Cardiac muscle cell (in vitro differentiated cells and primary cell): ENCODE measurements at places on chromosomes 7 and 10. TPM values are rescaled to one million over a fixed set of nuclear protein-coding genes. Genes with fewer than 3 reads are reported as not detected.
A peak's percentile ranks its signal among the peaks of the same experiment; 100 is the strongest.

DNA sequence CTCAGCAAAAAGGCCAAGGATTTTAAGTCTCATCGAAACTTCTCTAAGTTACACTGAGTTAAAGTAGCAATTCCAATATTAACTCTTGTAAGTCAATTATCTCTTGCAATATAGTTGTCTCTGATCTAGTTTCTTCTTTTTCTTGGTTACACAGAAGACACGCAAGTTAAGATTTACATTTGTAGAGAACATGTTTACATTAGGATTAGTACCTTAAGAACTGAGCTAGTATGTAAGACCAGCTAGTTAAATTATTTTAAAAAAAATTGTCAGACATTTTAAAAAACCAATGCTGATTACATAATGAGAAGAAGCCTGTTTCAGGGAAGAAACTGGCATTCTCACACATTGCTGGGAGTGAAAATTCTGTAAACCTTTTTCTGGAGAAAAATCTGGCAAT, 31.4 kb downstream of the FRA10AC1 start:
- H3K27me3 ChIP-seq = no peaks in the 10 kb centered on the region
- DNase-seq = no peak
- H3K36me3 ChIP-seq = peaks cover 69% of the 10 kb centered on the region
- no peak overlapping the region for H3K27ac ChIP-seq
- no peaks in the 10 kb centered on the region for H3K4me1 ChIP-seq

GRCh38 chr10:101545898-101546297, 42.2 kb downstream of the POLL start:
- no peak for DNase-seq
- H3K27ac ChIP-seq = no peak overlapping the region
- H3K36me3 ChIP-seq = no peaks in the 10 kb centered on the region
- no peaks in the 10 kb centered on the region for H3K27me3 ChIP-seq
- H3K4me3 ChIP-seq = no peak overlapping the region

DNA sequence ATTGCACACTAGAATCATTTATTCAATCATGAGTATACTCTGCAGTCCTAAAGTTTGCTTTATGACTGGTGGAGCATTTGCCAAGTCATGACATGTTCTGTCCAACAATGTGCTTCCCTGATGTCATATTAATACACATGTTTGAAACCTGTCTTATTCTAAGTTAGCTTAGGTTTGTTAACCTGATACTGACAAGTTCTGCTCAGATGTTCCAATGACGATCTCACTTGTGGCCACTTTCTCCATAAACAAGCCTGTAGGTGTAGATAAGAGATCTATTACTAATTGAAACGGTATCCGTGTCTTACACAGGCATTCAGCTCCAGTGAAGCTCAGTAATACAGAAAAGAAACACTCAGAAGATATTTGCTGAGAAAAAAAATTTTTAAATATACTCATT, 64.9 kb downstream of the GPR37 start:
- no peaks in the 10 kb centered on the region for H3K36me3 ChIP-seq
- DNase-seq = no peak
- H3K4me1 ChIP-seq = no peaks in the 10 kb centered on the region
- H3K4me3 ChIP-seq = no peak overlapping the region
- no peak overlapping the region for H3K27ac ChIP-seq

GRCh38 chr7:24384362-24385030, 100.5 kb downstream of the NPY start:
- no peak overlapping the region for H3K27ac ChIP-seq
- no peak for DNase-seq
- H3K27me3 ChIP-seq = no peaks in the 10 kb centered on the region
- H3K36me3 ChIP-seq = no peaks in the 10 kb centered on the region
- no peak overlapping the region for H3K4me3 ChIP-seq
- H3K4me1 ChIP-seq = peaks cover 7% of the 10 kb centered on the region

DNA sequence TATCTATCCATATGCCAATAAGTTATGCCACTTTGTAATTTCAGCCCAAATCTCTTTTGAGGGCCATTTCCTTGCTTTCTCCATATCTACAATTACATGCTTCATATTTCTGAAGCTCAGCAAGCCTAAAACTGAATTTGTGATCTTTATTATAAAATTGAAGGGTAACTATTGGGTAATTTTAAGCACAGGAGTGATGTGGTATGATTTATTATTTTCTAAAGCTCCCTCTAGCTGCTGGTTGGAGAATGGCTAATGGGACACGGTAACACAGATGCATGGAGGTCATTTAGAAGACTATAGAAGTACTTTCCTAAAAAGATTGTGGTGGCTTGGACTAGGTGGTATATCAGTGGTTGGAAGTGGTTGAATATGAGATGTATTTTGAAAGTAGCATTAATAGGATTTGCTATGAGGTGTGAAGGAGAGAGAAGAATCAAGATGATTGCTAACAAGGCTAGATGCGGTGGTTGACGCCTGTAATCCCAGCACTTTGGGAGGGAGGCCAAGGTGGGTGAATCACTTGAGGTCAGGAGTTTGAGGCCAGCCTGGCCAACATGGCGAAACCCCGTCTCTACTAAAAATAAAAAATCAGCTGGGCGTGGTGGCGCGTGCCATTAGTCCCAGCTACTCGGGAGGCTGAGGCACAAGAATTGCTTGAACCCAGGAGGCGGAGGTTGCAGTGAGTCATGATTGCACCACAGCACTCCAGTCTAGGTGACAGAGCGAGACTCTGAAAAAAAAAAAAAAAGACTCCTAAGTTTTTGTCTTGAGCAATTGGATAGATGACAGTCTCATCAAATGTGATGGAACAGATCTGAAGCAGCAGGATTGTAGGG, 13.9 kb downstream of the KLHDC10 start:
- H3K27ac ChIP-seq = no peak overlapping the region
- H3K4me1 ChIP-seq = no peaks in the 10 kb centered on the region
- DNase-seq = no peak
- no peaks in the 10 kb centered on the region for H3K36me3 ChIP-seq
- no peak overlapping the region for H3K4me3 ChIP-seq
- H3K27me3 ChIP-seq = no peaks in the 10 kb centered on the region

GRCh38 chr7:76318488-76319353, 16.2 kb downstream of the HSPB1 start:
- peak overlapping the region; percentile 50 for H3K4me3 ChIP-seq
- peak; percentile 56 for DNase-seq
- no peaks in the 10 kb centered on the region for H3K36me3 ChIP-seq
- no peaks in the 10 kb centered on the region for H3K27me3 ChIP-seq

DNA sequence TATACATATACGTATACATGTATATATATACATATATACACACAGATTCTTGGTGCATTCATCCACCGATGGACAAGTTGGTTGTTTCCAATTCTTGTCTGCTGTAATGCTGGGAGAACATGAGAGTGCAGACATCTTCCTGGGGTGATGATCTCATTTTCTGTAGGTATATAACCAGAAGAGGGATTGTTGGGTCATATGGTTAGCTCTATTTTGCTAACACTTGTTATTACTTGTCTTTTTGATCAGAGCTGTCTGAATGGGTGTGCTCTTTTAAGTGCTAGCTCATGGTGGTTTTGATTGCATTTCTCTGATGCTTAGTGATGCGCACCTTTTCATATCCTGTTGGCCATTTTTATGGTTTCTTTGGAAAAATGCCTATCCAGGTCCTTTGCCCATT, 106.4 kb downstream of the TAX1BP1 start:
- H3K4me3 ChIP-seq = no peak overlapping the region
- H3K27ac ChIP-seq = no peak overlapping the region
- no peaks in the 10 kb centered on the region for H3K4me1 ChIP-seq
- H3K27me3 ChIP-seq = no peaks in the 10 kb centered on the region

- no peak for DNase-seq
- no peaks in the 10 kb centered on the region for H3K4me1 ChIP-seq
- no peaks in the 10 kb centered on the region for H3K36me3 ChIP-seq
- H3K27me3 ChIP-seq = no peaks in the 10 kb centered on the region
Measured at GRCh38 chr10:96034625-96035024, 8.8 kb upstream of the CCNJ start.

DNA sequence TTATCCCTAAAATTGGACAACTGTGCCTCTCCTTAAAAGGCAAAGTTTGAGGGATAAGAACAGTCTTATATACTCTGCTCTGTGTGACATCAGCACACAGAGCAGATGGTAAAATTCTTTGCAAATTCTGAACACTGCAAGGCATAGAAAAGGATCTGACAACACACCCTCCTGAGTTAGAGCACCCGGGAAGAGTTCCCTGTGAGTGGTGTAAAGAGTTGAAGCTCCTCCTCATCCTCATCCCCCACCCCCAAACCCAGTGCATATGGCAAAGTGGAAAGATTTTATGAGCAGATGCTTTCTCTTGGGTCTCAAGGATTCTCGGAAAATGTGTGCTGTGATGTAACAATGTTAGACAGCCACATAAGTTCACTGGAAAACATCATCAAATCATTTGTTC, 40.0 kb upstream of the DGKI start:
- no peak for DNase-seq
- H3K36me3 ChIP-seq = peaks cover 25% of the 10 kb centered on the region
- H3K4me1 ChIP-seq = peaks cover 21% of the 10 kb centered on the region

GRCh38 chr10:108849688-108850087, 1073.6 kb downstream of the XPNPEP1 start:
- no peaks in the 10 kb centered on the region for H3K27me3 ChIP-seq
- no peaks in the 10 kb centered on the region for H3K36me3 ChIP-seq
- DNase-seq = no peak
- H3K4me3 ChIP-seq = no peak overlapping the region
- no peaks in the 10 kb centered on the region for H3K4me1 ChIP-seq
- no peak overlapping the region for H3K27ac ChIP-seq

DNA sequence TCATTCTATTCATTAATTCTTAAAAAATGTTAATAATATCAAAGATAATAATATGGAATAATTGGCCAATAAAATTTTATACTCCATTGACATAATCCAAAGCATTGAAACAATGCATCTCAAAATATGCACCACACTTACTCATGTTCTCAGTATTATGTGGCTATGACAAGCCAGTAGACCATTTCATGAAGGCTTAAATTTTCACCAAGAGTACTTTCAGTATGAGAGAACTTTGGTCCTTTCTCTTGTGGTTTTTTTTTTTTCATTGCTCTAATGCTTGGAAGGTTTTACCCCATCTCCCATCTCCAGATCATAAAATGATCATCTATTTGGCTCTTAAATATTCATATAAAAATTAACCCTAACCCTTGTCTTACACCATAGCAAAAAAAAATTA, 45.5 kb upstream of the TMEM140 start:
- no peak overlapping the region for H3K4me3 ChIP-seq
- H3K36me3 ChIP-seq = no peaks in the 10 kb centered on the region
- no peaks in the 10 kb centered on the region for H3K4me1 ChIP-seq

DNA sequence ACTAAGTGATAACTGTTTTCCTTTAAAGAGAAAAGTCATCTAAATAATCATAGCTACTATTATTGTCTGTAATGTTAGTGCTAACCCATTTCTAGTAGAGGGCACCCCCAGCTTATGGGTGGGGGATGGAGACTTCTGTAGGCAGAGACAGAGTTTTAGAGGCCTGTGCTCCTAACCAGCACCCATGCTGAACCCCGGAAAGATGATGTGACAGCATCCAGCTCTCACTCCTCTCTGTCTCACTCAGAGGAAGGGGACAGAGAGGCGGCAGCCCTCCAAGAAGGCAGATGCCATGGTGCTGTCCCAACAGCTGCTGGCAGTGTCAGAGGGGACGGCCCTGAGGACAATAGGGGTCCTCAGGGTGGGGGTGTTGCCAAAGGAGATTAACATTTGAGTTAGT, 74.4 kb upstream of the PRLHR start:
- no peak overlapping the region for H3K4me3 ChIP-seq
- H3K4me1 ChIP-seq = no peaks in the 10 kb centered on the region
- H3K27ac ChIP-seq = no peak overlapping the region

- DNase-seq = peak; percentile 93
- H3K27me3 ChIP-seq = no peaks in the 10 kb centered on the region
- H3K4me3 ChIP-seq = no peak overlapping the region
- H3K4me1 ChIP-seq = no peaks in the 10 kb centered on the region
Measured at GRCh38 chr7:94190599-94191061, 186.5 kb upstream of the BET1 start.

GRCh38 chr7:98216941-98217622, 5.8 kb downstream of the BHLHA15 start:
- no peaks in the 10 kb centered on the region for H3K4me1 ChIP-seq
- DNase-seq = no peak
- H3K36me3 ChIP-seq = no peaks in the 10 kb centered on the region
- H3K4me3 ChIP-seq = no peak overlapping the region
- H3K27me3 ChIP-seq = no peaks in the 10 kb centered on the region
- H3K27ac ChIP-seq = no peak overlapping the region

GRCh38 chr7:146479040-146479439, 362.4 kb downstream of the CNTNAP2 start:
- H3K27ac ChIP-seq = no peak overlapping the region
- H3K4me1 ChIP-seq = no peaks in the 10 kb centered on the region
- H3K36me3 ChIP-seq = no peaks in the 10 kb centered on the region
- H3K27me3 ChIP-seq = no peaks in the 10 kb centered on the region

GRCh38 chr7:8809320-8809719, 375.9 kb downstream of the NXPH1 start:
- H3K4me3 ChIP-seq = no peak overlapping the region
- H3K27me3 ChIP-seq = no peaks in the 10 kb centered on the region
- H3K36me3 ChIP-seq = no peaks in the 10 kb centered on the region

GRCh38 chr10:92222603-92223262, 68.1 kb downstream of the CPEB3 start:
- no peak overlapping the region for H3K27ac ChIP-seq
- H3K4me1 ChIP-seq = no peaks in the 10 kb centered on the region
- no peaks in the 10 kb centered on the region for H3K27me3 ChIP-seq
- no peak overlapping the region for H3K4me3 ChIP-seq

DNA sequence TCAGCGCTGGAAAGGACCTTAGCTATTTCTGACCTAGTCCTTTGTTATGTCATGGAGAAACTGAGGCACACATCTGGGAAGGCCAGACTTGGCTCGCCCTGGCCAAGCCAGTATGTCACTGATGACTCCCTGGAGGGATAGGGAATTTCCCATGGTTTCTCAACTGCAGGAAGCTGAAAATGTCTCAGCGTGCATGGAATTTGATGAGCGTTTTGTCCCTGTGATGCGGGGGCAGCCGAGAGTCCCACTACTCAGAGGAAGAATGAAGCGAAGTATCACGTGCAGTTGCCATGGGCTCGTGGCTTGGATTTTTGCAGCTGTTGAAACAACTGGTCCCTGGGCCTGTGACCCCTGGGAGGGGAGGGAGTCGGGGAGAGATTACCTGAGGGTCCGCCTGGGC, 44.8 kb downstream of the CLIP2 start:
- no peaks in the 10 kb centered on the region for H3K27me3 ChIP-seq
- no peak overlapping the region for H3K4me3 ChIP-seq
- DNase-seq = peak; percentile 68
- no peaks in the 10 kb centered on the region for H3K36me3 ChIP-seq

Gene OR2A12
- total RNA-seq = not detected in 2 replicates

Gene CALHM1
- 0.11 TPM in 1 of 2 replicates, not detected in the other for total RNA-seq

Gene MDFIC
- total RNA-seq = 7.1 and 11.6 TPM in 2 replicates

Gene WEE2
- 0.07 and 0.09 TPM in 2 replicates for total RNA-seq

Gene EPHB4
- 48.9 and 53.6 TPM in 2 replicates for total RNA-seq

Gene CLRN3
- total RNA-seq = not detected in 2 replicates

Gene ZNF212
- total RNA-seq = 9.9 and 11.6 TPM in 2 replicates

Gene SPDYE11
- not detected in 2 replicates for total RNA-seq

Gene TAS2R5
- total RNA-seq = 0.35 and 1.1 TPM in 2 replicates

Gene CPEB3
- total RNA-seq = 4.5 and 8.3 TPM in 2 replicates
